ENCODE measurements at places on chromosomes 7 and 10. TPM values are rescaled to one million over a fixed set of nuclear protein-coding genes. Genes with fewer than 3 reads are reported as not detected.

The PHKG1 gene
- not detected for total RNA-seq

The ODAD2 gene
- total RNA-seq, result 9.7 TPM

The CRYGN gene
- not detected for total RNA-seq

The MCM10 gene
- total RNA-seq, result 44.5 TPM

The EPDR1 gene
- 10.6 TPM for total RNA-seq

The HMX2 gene
- 0.21 TPM for total RNA-seq

The SYT15B gene
- not detected for total RNA-seq

The HTR5A gene
- not detected for total RNA-seq

The CYP3A5 gene
- total RNA-seq, result not detected

The VWDE gene
- 9.8 TPM for total RNA-seq

The TMEM270 gene
- total RNA-seq, result not detected

The THSD7A gene
- total RNA-seq, result 0.22 TPM

The MAT1A gene
- total RNA-seq, result not detected

The PON1 gene
- total RNA-seq, result 1.8 TPM

The SCIN gene
- total RNA-seq, result not detected

The C10orf143 gene
- 1.6 TPM for total RNA-seq

The KDM7A gene
- total RNA-seq, result 13.6 TPM

The TEX47 gene
- not detected for total RNA-seq

The FGFR2 gene
- 76.3 TPM for total RNA-seq

The PLAU gene
- total RNA-seq, result 7.6 TPM

The IFIT2 gene
- total RNA-seq, result 0.06 TPM

The CYP2C19 gene
- total RNA-seq, result not detected

The GTPBP10 gene
- 29.9 TPM for total RNA-seq

The NRG3 gene
- total RNA-seq, result 1.9 TPM

The CXCL12 gene
- total RNA-seq, result 0.09 TPM

The SYCE1 gene
- total RNA-seq, result not detected

The NEUROD6 gene
- total RNA-seq, result not detected

The ECHS1 gene
- total RNA-seq, result 91.9 TPM

The ABCB4 gene
- total RNA-seq, result 0.50 TPM

The AKR1C8 gene
- total RNA-seq, result not detected

The NEUROG3 gene
- not detected for total RNA-seq

The ITPRID1 gene
- total RNA-seq, result not detected

The OR6V1 gene
- not detected for total RNA-seq

The SLC13A4 gene
- 0.28 TPM for total RNA-seq

The HOGA1 gene
- 1.2 TPM for total RNA-seq

The COL17A1 gene
- total RNA-seq, result 2.3 TPM

The ANKRD1 gene
- total RNA-seq, result 0.09 TPM

The SFTPA2 gene
- not detected for total RNA-seq

The MYL7 gene
- total RNA-seq, result not detected

The GPNMB gene
- 0.99 TPM for total RNA-seq

The CHST3 gene
- 9.1 TPM for total RNA-seq

The AP5Z1 gene
- 8.3 TPM for total RNA-seq

The METTL27 gene
- 12.0 TPM for total RNA-seq

The BTBD16 gene
- not detected for total RNA-seq

The TRUB1 gene
- 27.2 TPM for total RNA-seq

The PRPF18 gene
- total RNA-seq, result 30.8 TPM

The SPDYE2 gene
- total RNA-seq, result not detected

The CYP2C9 gene
- total RNA-seq, result not detected

The GPR146 gene
- total RNA-seq, result 0.79 TPM

The AHR gene
- 5.0 TPM for total RNA-seq

The FXYD4 gene
- total RNA-seq, result not detected

The PTPN20 gene
- not detected for total RNA-seq

The HMX3 gene
- 0.12 TPM for total RNA-seq

The KLF14 gene
- total RNA-seq, result not detected

The CAMK1D gene
- total RNA-seq, result 8.8 TPM

The TLX1 gene
- not detected for total RNA-seq

The TMEM213 gene
- total RNA-seq, result not detected
